ENCODE measurements at places on chromosomes 12 and 14.

DNA sequence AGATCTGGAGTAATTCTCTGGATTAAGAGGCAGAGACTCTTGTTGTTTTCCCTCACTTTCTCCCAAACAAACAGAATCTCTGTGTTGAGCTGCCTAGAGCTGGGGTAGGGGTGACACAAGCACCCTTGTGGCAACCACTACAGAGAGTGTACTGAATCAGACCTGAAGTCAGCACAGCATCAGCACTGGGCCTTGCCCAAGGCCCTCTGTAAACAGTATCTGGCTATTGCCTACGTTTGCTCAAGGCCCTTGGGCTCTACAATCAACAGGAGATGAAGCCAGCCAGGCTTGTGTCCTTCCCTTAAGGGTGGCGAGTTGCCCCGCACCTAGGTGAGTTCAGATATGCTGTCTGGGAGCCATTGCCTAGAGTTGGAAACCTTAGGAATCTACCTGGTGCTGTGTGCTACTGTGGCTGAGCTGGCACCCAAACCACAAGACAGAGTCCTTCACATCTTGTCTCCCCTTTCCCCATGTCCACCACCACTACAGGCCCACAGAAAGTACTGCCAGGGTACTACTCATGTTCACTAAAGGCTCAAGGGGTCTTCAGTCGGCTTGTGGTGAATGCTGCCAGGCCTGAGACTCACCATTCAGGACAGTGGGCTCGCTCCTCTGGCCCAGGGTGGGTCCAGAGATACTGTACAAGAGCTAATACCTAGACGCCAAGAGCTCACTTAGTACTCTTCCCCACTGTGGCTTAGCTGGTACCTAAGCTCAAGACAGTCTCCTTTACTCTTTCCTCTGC is 206.8 kb downstream of the SYNE2 start:
- DNase-seq: no peak

DNA sequence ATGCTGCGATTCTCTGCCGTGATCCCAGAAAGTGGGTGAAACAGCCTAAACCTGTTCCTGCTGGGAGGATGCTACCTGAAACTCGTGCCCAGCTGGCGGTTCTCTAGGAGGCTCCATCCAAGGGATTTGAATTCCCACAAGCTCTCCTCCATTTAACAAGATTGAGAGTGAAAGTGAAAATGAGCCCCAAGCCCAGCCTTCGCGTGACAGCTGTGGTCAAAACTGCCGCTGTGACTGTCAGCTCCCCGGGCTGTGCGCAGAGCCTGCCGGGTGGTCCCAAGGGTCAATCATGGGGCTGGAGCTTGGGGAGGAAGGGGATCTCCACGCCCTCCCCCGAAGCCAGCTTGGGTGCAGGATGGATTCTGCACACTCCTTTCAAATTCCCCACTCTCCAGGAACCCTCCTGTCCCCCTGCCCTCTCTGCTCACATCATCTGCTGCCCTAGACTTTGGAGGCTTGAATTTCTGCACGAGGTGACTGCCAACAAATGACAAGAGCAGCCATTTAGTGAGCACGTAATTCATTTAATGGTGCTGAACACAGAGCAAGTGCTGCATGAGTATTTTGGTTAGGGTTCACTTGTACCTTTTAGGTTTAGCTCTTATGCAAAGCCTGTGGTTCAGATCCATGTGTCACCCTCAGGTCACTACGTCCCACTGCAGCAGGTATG is 5.3 kb downstream of the ASB2 start:
- DNase-seq: no peak

DNA sequence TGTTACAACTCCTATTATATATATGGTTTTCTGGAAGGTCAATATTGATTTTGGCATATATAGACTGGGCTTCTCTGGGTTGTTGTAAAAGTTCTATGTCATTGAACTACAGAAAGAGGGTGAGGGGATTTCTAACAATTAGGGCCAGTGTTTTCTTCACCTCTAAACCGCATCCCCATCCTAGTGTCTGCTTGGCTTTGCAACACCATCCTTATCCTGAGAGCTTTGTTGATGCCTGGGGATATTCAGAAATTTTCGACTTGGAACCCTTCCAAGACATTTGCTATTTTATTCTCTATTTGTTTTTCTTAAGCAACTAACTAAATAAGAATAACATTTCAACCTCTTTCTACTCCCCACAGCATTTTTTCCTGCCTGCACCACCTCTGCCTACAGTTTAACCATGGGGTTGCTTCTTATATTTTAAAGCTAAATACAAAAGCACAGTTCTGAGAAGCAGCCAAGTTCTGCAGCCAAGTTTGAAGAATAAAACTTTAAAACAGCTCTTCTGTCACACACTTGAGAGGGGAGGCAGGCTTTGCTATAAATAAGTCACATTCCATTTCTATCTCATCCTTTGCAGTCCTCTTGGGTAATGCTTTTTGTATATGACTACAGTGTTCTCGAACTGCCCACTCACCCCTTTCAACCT is 53.4 kb downstream of the RGS6 start:
- DNase-seq: no peak

- DNase-seq: no peak
Observed at GRCh38 chr14:94376108-94376975, 12.1 kb downstream of the SERPINA1 start.

DNA sequence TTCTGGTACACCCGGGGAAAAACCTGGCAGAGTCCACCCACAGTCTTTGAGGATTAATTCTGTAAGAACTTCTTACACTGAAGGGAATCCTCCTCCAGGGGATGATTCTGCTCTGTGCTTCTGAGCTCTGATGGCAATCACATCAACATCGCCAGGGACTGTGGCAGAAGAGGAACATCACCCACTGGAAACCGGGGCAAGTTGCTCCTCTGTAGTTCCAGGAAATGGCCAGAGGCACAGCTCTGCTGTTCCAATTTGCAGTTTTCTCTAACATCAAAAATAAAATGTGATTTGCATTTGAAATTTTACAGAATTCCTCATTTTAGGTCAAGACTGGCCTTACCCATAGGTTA is 207.6 kb downstream of the DAD1 start:
- no peak for DNase-seq

DNA sequence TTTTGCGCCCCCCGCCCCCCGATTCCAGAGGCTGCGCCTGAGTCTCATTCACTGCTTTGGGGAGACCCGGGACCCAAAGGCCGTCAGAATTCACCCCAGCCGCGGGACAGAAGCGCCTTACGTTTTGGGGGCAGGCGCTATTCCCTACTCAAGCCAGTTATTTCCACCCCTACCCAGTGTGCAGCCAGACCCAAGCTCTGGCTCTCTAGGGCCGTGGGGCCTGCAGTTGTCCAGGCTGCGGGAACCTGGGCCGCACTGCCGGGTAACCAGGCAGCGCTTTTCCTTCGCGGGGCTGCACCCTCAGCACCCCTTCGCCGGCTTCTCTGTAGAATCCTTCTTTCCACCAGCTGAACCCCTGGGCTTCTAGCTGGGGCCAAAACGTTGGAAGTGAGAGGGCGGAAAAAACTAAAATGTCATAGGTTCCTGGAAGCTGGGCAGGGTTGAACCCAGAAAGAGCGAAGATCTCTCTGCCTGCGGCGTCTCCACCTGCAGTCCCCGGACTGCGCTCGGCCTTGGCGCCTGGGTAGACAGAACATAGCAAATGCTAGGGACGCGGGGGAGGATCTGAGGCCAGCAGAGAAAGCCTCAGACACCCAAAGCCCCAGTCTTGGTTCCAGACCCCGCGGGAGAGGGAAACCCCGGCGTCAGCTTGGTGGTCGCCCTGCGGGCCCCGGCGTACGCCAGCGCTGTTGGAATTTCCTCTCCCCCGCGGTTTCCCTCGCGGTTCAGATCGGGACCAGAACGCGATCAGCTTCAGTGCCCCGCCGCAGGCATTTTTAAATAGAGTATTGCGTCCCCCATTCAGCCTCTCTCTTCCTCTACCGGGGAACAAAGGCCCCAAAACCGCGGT is 18.3 kb downstream of the TBX3 start:
- DNase-seq: no peak

GRCh38 chr12:130920723-130921381 is 32.9 kb upstream of the ADGRD1 start:
- DNase-seq: no peak

DNA sequence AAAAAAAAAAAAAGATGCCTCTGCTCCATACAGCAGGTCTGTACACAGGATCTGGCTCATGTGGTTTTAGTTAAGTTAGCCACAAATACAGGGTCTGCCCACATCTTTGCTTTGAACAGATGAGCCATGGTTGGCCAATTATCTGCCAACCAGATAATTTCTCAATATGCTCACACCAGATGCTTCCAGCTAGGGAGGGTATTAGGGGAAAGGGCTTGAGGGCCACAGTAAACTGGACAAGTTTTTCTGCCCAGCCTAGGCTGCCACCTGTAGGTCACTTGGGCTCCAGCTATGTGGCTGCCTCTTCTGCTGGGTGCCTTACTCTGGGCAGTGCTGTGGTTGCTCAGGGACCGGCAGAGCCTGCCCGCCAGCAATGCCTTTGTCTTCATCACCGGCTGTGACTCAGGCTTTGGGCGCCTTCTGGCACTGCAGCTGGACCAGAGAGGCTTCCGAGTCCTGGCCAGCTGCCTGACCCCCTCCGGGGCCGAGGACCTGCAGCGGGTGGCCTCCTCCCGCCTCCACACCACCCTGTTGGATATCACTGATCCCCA is 776 bp downstream of the RDH5 start:
- DNase-seq: no peak

DNA sequence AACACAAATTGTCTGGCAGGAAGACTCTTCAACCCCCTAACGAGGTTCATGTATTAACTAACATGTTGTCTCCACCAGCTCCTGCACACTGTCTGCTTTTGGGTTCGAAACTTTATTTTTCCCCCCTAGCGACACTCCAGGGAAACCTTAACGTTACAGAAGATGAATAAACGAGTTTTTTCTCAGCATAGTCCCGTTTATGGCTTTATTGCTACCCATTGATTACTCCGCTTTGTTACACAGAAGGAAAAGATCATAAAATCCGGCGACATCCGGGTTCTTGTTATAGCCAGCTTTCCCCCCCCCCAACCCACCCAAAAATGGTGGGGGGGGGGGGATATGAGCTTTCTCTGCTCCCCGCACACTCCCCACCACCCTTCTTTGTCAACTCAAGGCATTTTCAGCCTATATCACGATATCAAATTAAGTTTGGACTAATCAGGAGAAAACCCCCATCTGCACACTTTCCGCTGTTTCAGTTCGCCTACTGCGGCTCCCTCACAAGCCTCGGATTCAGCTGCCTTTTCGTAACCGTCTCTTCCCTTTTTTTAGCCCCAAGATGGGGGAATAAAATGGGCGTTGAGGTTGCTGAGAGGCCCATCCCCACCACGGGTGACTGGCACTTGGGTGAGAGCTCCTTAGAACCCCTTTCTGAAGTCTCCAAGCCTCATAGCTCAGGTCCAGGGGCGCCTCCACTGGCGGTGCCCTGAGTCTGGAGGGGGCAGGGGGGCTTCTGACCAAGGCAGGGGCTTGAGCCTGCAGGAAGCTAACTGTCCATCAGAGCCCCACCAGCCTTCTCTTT is 1.4 kb upstream of the HOXC6 start:
- no peak for DNase-seq
